ENCODE measurements at places on chromosomes 6 and 20. TPM values are rescaled to one million over a fixed set of nuclear protein-coding genes. Genes with fewer than 3 reads are reported as not detected.

Gene C20orf204
- 1.5 TPM for polyA plus RNA-seq

- no peak for DNase-seq
Observed at GRCh38 chr20:62120990-62121775, 1.1 kb upstream of the LSM14B start.

Gene BPIFA1
- polyA plus RNA-seq, result not detected

GRCh38 chr20:3430376-3431069 is 23.1 kb upstream of the DNAAF9 start:
- no peak for DNase-seq

Gene TBXT
- not detected for polyA plus RNA-seq

DNA sequence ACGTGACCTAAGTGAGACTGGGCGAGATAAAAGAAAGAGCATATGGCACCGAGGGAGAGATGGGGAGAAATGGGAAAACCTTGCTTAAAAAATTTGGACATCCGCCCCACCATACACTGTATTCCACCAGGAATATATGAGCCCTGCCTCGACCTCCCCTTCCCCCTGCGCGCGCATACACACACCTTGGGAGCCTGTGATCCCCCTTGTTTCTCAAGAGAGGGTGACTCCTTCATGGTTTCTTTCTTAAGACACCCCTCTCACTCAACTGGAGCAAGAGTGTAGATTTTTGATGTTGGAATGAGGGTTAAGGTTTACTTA is 480 bp downstream of the ABCF1 start:
- no peak for DNase-seq

DNA sequence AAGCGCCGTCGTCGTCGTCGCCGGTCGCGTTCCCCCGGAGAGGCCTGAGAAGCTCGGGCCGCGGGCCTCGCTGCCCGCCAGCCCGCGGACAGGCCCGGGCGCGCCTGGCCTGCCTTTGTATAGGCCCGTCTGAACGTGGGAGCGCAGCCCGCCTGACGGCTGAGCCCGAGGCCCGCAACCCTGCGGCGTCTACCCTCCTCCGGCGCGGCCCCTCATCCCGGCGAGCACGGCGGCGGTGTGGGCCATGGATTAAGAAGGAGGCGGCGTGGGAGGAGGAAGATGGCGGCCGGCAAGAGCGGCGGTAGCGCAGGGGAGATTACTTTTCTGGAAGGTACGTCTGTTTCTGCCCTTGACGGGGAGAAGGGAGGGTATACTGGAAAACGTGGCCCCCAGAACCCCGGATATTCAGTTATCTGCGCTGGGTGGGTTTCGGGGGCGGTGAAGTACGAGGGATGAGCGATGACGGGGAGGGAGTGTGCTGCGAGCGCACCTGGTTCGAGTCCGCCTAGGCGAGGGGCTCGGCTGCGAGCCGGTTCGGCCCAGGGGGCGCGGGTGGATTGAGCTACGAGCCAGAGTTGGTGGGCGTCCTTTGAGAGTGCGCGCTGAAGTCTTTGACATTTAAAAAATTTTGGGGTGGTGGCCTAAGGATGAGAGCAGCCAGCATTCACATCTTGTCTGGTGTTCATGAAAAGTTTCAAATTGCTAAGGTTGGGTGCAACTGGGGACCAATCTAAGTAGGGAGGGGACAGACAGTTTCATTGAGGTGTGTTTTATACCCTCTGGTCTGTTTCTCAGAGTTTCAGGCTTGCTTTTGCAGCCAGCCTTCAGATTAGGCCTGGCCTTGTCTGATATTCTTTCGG is 796 bp downstream of the SENP6 start:
- DNase-seq, result peak; percentile 43

GRCh38 chr6:9511157-9511556 is 903.7 kb downstream of the TFAP2A start:
- no peak for DNase-seq

DNA sequence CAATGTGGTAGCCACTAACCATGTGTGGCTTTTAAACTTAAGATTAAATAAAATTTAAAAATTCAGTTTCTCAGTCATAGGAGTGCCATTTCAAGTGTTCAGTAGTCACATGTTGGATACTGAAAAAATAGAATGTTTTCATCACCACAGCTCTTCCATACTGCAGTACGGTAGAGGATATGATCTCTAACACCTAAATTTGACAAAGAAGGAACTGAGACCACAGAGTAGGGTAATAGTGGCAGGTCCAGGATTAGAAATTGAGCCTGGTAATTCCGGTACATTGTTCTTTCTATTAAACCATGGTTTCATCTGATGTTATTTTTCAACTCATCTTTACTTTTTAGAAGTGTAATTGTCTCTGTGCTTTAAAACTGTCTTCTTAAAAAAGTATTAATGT is 104.0 kb downstream of the CD2AP start:
- DNase-seq, result no peak

DNA sequence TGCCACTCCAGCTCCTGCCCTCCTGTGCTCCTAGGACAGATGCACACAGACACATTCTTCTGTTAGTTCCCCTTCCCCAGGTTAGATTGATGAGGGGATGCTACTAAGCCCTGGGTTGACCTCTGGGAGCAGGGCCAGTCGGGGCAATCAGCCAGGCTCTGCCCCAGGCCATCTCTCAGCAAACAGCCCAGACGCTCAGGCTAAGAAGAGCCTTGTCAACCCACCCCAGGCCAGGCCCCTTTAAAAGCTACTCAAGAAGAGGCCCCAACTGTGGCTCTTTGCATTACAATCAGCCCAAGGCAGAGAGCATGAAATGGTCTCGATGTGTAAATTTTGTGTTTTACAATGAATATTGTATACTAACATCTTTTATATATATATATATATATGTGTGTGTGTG is 107.4 kb downstream of the TFAP2A start:
- no peak for DNase-seq

Gene GSTA2
- 0.34 TPM for polyA plus RNA-seq

DNA sequence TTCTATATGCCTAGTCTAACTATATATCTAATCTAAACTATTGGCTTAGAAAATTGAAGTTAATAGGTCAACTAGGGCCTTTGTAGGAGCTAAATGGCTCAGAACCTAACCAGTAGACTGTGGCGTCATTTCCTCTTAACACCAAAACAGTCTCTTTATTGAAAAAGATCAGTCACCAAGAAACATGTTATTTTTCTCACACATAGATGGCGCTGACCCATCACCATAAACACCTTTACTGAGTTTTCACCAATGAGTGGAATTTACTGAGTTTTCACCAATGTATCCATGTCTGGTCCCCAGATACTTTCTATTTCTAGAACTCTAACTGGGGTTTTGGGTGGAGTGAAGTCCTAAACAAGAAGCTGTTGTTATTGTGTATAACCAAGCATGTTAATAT is 636.0 kb downstream of the BCKDHB start:
- peak; percentile 0 for DNase-seq

Data from renal pelvis (tissue), 12 donors.